ENCODE measurements at places on chromosomes 6 and 20. TPM values are rescaled to one million over a fixed set of nuclear protein-coding genes. Genes with fewer than 3 reads are reported as not detected.

GRCh38 chr6:42533794-42534193 lies 30.0 kb upstream of the UBR2 start:
- DNase-seq, result no peak

GRCh38 chr20:3275064-3275935 lies 36.3 kb upstream of the SLC4A11 start:
- no peak for DNase-seq

GRCh38 chr6:116529466-116530290 lies 15.8 kb downstream of the TRAPPC3L start:
- no peak for DNase-seq

GRCh38 chr6:14987490-14987889 lies 258.4 kb upstream of the JARID2 start:
- DNase-seq, result no peak

ASIP gene
- not detected for total RNA-seq
